ENCODE measurements at places on chromosomes 13 and 19.

DNA sequence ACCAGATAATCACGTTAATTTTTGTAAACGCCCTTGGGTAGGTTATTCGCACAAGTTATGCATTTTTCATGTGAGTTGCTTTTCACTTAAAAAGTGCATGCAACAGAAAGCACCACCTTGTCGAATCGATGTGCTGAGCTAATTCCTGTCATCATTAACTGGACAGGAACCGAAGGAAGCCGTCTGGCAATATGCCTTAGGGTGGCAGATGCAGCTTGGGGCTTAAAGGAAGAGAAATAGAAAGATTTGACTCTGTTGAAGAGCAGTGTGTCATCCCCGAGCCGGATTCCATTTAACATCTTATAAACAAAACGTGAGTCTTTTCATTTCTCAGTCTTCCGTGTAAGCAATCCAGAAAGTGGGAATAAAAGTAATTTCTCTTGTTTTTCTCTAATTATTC is 70.0 kb downstream of the ATP11A start:
- DNase-seq: no peak

DNA sequence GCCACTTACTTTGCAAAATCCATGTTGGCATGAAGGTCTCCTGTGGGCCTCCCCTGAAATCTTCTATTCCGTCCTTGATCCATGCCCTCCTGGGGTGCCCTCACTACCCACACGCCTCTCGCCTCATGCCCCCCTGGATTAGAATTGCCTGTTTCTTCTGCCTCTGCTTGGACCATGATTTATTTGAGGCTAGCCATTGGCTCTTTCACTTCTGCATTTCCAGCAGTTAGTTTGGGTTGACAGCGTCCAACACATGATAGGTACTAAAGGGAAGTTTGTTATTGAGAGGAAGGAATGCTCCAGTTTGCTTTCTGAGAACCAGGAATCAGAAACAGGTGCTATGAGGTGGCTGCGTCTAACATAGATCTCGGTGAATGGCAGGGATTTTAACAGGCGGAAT is 30.5 kb upstream of the TPTE2 start:
- no peak for DNase-seq

GRCh38 chr19:37953918-37954303 is 46.9 kb downstream of the SIPA1L3 start:
- no peak for DNase-seq

- DNase-seq: no peak
Observed at GRCh38 chr13:94433055-94433961, 46.2 kb downstream of the DCT start.

- DNase-seq: no peak
Observed at GRCh38 chr19:32543115-32543900, 37.7 kb upstream of the PDCD5 start.

DNA sequence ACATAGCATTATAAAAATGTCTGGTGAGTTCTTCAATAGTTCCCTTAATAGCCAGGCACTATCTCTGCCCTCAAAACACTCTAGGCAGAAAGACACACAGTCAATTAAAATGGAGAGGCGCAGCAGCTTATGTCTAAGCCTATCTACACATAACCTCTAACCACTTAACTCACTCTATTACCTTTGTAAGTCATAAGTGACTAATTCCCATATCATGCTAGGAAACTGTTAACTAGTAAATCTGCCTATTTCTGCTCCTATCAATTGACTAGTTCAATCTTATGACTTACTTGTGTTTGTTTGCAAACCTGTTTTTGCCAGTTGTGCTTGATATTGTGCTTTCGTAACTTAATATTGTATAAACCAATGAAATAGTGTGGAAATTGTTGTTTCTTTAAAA is 3.2 kb downstream of the CCDC122 start:
- DNase-seq: no peak

DNA sequence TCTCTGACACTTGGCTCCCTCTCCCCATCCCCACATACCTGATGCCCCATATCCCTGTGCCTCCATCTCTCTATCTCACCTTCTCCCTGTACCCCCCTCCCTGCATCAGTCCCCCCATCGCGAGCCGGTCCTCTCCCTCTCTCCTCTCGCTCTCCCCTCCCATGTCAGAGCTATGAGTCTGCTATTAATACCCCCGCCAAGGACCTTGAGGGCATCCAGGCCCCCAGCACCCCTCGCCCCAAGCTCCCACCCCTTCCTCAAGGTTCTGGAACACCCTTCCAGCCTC is 1.6 kb downstream of the GRIN2D start:
- DNase-seq: no peak

GRCh38 chr13:73223372-73223781 is 164.6 kb downstream of the KLF5 start:
- DNase-seq: no peak

- DNase-seq: no peak
Observed at GRCh38 chr19:3378352-3379150, 12.2 kb downstream of the NFIC start.

- peak; percentile 82 for DNase-seq
Observed at GRCh38 chr19:48330012-48330681, 4.8 kb downstream of the EMP3 start.

GRCh38 chr19:42295831-42296525 is 6.0 kb upstream of the PRR19 start:
- peak; percentile 79 for DNase-seq

DNA sequence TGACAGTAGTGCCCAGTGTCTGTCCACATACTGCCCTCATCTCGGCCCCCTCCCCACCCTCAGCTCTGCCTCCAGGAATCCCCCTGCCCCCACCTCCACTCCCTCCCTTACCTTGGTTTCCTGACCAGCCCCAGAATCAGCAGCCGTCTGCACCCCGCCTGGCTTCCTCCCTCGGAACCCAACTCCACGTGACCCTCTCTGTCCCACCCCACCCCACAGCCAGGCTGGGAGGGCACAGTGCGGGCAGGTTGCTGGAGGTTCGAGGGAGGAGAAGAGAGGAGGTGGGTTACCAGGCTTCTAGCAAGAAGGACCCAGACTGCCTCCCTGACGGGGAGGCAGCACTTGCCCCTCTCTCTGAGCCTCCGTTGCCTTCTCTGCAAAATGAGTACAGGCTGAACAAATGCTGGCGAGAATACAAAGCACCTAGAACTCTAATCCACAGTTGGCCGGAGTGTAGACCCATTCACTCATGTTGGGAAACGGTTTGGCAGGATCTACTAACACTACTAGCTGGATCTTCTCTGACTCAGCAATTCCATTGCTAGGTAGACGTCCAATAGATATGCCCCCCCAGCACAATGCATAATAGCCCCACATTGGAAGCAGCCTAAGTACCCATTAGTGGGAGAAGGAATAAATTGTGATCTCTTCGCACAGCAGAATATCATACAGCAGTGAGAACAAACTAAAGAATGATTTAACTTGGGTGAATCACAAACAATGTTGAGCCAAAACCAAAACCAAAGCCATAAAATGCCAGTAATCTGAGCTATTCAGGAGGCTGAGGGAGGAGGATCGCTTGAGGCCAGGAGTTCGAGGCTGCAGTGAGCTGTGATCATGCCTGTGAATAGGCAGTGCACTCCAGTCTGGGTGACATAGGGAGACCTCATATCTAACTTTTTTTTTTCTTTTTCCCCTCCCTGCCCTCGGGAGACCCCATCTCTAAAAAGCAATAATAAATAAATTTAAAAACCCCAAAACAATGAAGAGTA is at the start of gene RASAL3:
Gene RASAL3, minus strand, starts transcription at position 151 of the 992 bp plus-strand sequence. CDS start 186 bp downstream, outside the sequence.
- peak; percentile 68 for DNase-seq

GRCh38 chr13:31798189-31798588 is 58.9 kb downstream of the RXFP2 start:
- no peak for DNase-seq
